ENCODE measurements at places on chromosomes 7 and 10.

GRCh38 chr10:63703113-63703670, 182.0 kb downstream of the REEP3 start:
- no peak for DNase-seq

GRCh38 chr10:51986516-51986915, 287.1 kb upstream of the CSTF2T start:
- DNase-seq: no peak

- DNase-seq: no peak
Measured at GRCh38 chr7:108313086-108313485, 143.2 kb downstream of the NRCAM start.

DNA sequence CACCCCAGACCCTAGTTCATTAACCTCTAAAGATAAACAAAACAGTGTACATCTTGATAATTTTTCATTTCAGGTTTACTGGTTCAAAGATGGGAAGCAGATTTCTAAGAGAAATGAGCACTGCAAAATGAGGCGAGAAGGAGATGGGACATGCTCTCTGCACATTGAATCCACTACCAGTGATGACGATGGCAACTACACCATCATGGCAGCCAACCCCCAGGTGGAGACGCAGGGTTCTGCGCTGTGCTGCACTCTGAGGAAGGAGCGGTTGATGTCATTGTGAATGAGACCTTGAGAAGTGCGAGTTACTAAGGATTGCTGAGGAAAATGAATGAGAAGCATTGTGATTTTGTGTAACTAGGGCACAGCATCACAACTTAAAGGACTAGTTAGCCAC, 37.6 kb downstream of the ATOH7 start:
- no peak for DNase-seq

DNA sequence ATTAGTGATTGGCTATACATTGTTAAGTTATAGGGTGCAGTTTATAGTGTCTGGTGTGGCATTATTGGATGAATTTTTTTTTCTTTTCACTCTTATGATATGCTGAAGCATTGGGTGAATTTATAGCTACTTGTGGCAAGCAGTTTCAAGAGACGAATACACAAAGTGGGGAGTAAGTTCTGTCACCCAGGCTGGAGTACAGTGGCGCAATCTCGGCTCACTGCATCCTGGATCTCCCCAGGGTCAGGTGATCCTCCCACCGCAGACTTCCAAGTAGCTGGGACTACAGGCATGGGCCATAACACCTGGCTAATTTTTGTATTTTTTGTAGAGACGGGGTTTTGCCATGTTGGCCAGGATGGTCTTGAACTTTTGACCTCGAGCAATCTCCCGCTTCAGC, 6.3 kb upstream of the SIRT1 start:
- DNase-seq: no peak

DNA sequence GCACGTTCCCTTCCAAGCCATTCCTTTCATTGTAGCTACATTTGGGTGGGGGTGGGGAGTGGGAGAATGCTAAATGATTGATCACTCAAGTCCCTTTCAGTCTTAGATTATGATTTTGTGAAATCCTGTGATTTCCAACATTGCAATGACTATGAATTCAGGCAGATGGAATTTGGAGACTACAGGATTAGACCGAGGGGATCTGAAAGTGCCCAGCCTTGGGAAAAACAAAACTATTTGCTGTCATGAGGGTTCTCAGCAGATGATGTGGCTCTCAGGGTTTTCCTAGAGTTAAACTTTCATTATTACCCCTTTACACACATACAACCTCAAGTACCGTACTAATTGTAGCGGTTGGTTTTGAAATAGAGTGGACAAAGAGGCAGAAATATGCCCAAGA, 4.7 kb downstream of the MACROH2A2 start:
- DNase-seq: no peak

- no peak for DNase-seq
Measured at GRCh38 chr7:79292834-79293233, 160.6 kb downstream of the MAGI2 start.

- no peak for DNase-seq
Measured at GRCh38 chr7:96184783-96185182, 137.1 kb downstream of the SLC25A13 start.

Data from stimulated activated CD4-positive, alpha-beta T cell treated with anti-CD3 and anti-CD28 coated beads, Interleukin-12 subunit alpha, Interleukin-12 subunit beta, amount 100 ng/mL, for 48 hours (primary cell).